ENCODE measurements at places on chromosomes 13 and 19. TPM values are rescaled to one million over a fixed set of nuclear protein-coding genes. Genes with fewer than 3 reads are reported as not detected.

- DNase-seq, result no peak
These were observed 52.0 kb upstream of the RGCC start for GRCh38 chr13:41405367-41405766.

- DNase-seq, result peak; percentile 84
These were observed 39.1 kb downstream of the PCDH8 start for GRCh38 chr13:52809310-52809769.

FXYD1 gene
- 0.17 TPM for polyA plus RNA-seq

DNA sequence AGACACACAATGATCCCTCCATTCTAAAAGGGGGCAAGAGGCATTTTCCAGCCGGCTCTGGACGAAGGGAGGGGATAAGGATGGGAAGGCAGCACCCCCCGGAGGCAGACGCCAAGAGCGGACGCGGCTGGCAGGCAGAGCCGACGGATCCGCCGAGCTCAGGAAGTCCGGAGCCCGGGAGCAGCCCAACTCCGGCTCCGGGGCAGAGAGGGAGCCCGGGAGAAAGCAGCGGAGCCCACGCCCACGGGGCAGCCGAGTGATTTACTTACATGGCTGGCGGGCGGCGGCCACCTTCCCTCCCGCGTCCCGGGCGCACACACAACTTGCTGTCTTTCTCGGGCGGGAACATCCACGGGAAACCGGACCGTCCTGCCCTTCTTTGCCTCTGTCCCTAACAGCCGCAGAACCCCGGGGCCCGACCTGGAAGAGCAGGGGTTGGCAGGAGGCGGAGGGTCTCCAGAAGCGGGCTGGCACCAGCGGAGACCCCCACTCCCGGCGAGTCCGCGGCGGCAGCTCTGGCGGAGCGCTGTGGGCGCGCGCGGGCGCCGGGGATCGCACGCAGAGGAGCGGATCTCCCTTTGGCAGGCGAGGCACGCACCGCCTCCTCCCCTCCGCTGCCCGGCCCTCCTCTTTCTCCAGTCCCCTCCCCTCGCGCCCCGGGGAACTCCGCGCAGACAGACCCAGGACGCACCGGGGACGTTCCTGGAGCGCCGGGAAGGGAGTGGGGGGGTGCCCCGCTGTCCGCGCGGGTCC, at the start of gene LHFPL6:
Gene LHFPL6 (minus strand): TSS at position 580 of the 753 bp plus-strand sequence.
- DNase-seq, result peak; percentile 84

- DNase-seq, result no peak
These were observed 780 bp downstream of the CD177 start for GRCh38 chr19:43354305-43354627.

SIAH3 gene
- polyA plus RNA-seq, result not detected

GRCh38 chr19:39037194-39037593, 4.8 kb upstream of the FBXO27 start:
- DNase-seq, result no peak

BST2 gene
- polyA plus RNA-seq, result 2.6 TPM

LILRB3 gene
- polyA plus RNA-seq, result not detected

Data from mammary epithelial cell (primary cell).